Fibroblast of pulmonary artery (primary cell): ENCODE measurements at places on chromosomes 4 and X.

DNA sequence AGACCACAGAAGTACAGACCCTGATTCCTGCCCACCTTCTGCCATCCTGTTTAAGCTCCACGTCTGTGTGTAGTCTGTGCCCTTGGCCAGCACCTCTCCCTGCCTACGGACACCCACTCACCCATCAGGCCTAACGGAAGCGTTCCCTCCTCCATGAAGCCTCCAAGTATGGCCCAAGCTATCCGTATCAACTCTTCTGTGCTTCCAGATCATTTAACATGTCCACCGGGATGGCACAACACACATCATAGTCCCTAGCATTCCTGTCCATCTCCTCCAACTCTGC is 11.7 kb downstream of the WDR1 start:
- no peak for DNase-seq

GRCh38 chr4:174265916-174266315 is 17.6 kb downstream of the FBXO8 start:
- peak; percentile 8 for DNase-seq

DNA sequence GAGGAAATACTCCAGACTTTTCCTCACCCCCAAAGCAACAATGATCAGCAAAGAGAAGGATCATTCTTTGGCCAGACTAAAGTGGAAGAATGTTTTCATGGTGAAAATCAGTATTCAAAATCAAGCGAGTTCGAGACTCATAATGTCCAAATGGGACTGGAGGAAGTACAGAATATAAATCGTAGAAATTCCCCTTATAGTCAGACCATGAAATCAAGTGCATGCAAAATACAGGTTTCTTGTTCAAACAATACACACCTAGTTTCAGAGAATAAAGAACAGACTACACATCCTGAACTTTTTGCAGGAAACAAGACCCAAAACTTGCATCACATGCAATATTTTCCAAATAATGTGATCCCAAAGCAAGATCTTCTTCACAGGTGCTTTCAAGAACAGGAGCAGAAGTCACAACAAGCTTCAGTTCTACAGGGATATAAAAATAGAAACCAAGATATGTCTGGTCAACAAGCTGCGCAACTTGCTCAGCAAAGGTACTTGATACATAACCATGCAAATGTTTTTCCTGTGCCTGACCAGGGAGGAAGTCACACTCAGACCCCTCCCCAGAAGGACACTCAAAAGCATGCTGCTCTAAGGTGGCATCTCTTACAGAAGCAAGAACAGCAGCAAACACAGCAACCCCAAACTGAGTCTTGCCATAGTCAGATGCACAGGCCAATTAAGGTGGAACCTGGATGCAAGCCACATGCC is 89.7 kb downstream of the TET2 start:
- no peak for DNase-seq

GRCh38 chr4:26141051-26141721 is 179.6 kb upstream of the RBPJ start:
- DNase-seq, result no peak

DNA sequence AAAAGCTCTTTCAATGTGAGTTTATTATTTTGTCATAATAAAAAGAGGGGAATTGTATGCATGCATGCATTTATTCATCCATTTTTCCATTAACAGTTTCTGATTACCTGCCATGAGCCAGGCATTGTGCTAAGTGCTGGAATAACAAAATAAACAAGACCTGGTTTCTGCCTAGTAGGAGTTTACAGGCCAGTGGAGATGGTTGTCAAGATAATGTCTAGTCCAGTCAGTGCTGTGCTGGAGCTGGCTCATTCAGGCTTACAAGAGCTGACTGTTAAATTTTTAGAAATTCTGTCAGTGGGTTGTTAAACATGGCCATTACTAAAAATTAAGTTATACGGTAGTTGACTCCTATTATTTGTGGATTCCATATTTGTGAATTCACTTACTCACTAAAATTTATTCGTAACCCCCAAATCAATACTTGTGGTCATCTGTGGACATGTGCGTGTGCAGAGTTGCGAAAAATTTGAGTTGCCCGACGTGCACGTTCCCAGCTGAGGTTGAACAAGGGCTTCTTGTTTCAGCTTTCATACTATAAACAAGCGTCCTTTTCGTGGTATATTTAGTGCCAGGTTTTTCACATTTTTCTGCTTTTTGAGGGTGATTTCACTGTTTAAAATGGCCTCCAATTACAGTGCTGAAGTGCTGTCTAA is 172.3 kb upstream of the RPS6KA3 start:
- DNase-seq, result no peak

DNA sequence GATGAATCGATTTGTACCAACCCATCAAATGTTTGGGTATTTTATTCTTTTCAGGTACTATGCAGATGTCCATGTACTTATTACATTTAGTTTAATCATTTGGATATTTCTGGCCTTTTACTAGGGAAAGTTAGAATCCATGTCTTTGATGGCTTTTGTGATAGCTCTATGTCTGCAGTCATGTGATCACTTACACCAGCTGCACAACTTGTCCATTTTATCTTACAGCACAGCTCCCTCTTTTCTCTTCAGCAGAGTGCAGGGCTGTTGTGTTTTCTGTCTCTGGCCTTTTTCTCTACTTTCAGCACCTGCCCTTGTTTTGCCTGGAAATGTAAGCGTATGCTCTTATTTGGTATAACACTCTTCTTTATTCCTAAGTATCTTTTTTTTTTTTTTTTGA is 30.6 kb downstream of the WWC2 start:
- no peak for DNase-seq
